ENCODE measurements at places on chromosomes 3 and 15. TPM values are rescaled to one million over a fixed set of nuclear protein-coding genes. Genes with fewer than 3 reads are reported as not detected.

- H3K36me3 ChIP-seq: no peaks in the 10 kb centered on the region
- peak overlapping the region; percentile 79 for H3K27ac ChIP-seq
- H3K4me1 ChIP-seq: peaks cover 51% of the 10 kb centered on the region
- peak overlapping the region; percentile 42 for H3K4me3 ChIP-seq
These were observed 322.7 kb downstream of the SV2B start for GRCh38 chr15:91422797-91423196.

GRCh38 chr3:155912579-155913190, 42.2 kb downstream of the GMPS start:
- peaks cover 81% of the 10 kb centered on the region for H3K36me3 ChIP-seq
- peaks cover 17% of the 10 kb centered on the region for H3K4me1 ChIP-seq
- H3K4me3 ChIP-seq: no peak overlapping the region
- no peaks in the 10 kb centered on the region for H3K27me3 ChIP-seq
- H3K27ac ChIP-seq: no peak overlapping the region
- DNase-seq: no peak

DNA sequence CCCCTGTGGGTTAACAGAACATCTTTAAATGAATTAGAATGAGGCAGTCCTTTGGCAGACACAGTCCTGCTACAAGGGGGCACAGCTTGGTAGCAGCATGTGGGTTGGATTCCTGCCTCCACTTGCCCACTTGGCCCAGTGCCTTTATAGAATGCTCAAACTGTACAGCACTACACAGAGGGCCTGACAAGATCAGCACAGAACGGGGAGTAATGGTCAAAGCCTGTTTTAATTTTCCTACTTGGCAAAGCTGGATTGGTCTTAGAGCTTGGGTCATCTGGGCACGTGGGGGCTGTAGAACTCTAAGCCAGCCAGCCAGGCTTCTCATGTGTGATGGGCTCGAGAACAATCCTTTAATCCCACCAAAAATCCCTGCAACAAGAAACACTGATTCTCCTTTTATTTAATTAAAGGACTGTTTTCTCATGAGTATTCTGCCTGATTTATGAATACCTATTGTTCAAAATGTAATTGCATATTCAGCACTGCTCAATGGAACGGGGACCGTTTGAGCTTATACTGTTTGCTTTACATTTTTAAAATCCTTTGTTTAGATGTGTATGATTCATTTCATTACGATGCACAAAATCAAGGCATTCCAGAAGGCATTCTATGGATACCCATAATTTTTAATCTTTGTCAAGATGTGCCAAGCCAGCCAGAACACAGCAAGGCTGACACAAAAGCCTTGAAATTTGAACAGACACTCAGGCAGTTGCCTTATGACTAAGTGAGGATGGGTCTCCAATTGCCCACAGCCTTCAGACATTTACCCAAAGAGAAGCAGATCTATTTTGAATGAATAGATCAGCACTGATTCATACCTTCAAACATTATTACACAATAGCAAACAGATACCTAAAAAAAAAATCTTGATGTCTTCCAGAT, 249.3 kb upstream of the TGFBR2 start:
- peaks cover 13% of the 10 kb centered on the region for H3K36me3 ChIP-seq
- H3K27me3 ChIP-seq: peaks cover 12% of the 10 kb centered on the region
- no peak overlapping the region for H3K27ac ChIP-seq
- DNase-seq: no peak
- peaks cover 39% of the 10 kb centered on the region for H3K4me1 ChIP-seq

- peaks cover 3% of the 10 kb centered on the region for H3K4me1 ChIP-seq
- no peak overlapping the region for H3K4me3 ChIP-seq
- peaks cover 9% of the 10 kb centered on the region for H3K27me3 ChIP-seq
- H3K27ac ChIP-seq: no peak overlapping the region
These were observed 25.3 kb downstream of the FOXL2 start for GRCh38 chr3:138921316-138922292.

- H3K27ac ChIP-seq: no peak overlapping the region
- peaks cover 4% of the 10 kb centered on the region for H3K4me1 ChIP-seq
- H3K36me3 ChIP-seq: no peaks in the 10 kb centered on the region
These were observed 13.7 kb upstream of the COL8A1 start for GRCh38 chr3:99624496-99625236.

DNA sequence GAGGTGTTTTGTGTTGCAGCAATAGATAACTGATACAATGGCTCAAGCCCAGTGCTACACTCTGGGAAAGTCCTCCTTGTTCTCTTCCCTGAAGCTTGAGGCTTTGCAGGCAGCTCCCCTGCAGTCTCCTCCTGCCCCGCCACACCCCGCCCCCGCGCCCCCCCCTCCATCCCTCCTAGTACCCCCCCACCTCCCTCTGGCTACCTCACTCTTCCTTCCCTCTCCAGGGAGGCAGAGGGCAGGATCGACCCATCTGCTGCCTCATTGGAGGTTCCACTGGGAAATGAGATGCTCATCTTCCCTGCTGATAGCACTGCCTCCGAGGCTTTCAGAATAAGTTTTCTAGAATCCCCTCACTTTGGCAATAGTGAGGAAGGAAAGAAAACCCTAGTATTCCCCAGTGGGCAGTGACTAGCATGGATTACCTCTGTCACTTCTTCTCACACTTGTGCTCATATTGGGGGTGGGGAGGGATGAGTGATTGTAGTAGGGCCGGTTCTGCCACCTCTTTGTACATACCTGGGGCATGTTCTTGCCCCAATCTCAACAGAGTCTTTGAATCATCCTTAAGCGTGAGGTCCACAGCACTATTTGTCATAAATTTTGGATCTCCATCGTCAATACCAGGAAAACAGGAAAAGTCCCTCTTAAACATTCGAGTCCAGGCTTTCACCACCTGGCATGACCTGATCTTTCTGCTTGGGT, 16.3 kb upstream of the RAB7A start:
- no peak overlapping the region for H3K4me3 ChIP-seq
- no peaks in the 10 kb centered on the region for H3K36me3 ChIP-seq
- no peak overlapping the region for H3K27ac ChIP-seq
- peaks cover 2% of the 10 kb centered on the region for H3K27me3 ChIP-seq
- no peak for DNase-seq

- H3K4me1 ChIP-seq: peaks cover 16% of the 10 kb centered on the region
- no peak for DNase-seq
- H3K27me3 ChIP-seq: peaks cover 47% of the 10 kb centered on the region
- H3K27ac ChIP-seq: no peak overlapping the region
- no peaks in the 10 kb centered on the region for H3K36me3 ChIP-seq
- no peak overlapping the region for H3K4me3 ChIP-seq
These were observed 42.9 kb downstream of the MYO1E start for GRCh38 chr15:59329570-59330350.

- H3K36me3 ChIP-seq: no peaks in the 10 kb centered on the region
- DNase-seq: no peak
- no peak overlapping the region for H3K27ac ChIP-seq
- peaks cover 7% of the 10 kb centered on the region for H3K4me1 ChIP-seq
- H3K27me3 ChIP-seq: no peaks in the 10 kb centered on the region
These were observed 8.8 kb downstream of the TBC1D23 start for GRCh38 chr3:100269410-100270214.

GRCh38 chr15:55696221-55696620, 46.7 kb downstream of the PRTG start:
- H3K4me1 ChIP-seq: peaks cover 5% of the 10 kb centered on the region
- H3K27ac ChIP-seq: no peak overlapping the region
- no peak for DNase-seq
- H3K4me3 ChIP-seq: no peak overlapping the region
- no peaks in the 10 kb centered on the region for H3K36me3 ChIP-seq

- DNase-seq: no peak
- H3K4me1 ChIP-seq: no peaks in the 10 kb centered on the region
- no peaks in the 10 kb centered on the region for H3K36me3 ChIP-seq
- H3K4me3 ChIP-seq: no peak overlapping the region
- H3K27me3 ChIP-seq: no peaks in the 10 kb centered on the region
These were observed 443.3 kb downstream of the VGLL3 start for GRCh38 chr3:86547692-86548091.

DNA sequence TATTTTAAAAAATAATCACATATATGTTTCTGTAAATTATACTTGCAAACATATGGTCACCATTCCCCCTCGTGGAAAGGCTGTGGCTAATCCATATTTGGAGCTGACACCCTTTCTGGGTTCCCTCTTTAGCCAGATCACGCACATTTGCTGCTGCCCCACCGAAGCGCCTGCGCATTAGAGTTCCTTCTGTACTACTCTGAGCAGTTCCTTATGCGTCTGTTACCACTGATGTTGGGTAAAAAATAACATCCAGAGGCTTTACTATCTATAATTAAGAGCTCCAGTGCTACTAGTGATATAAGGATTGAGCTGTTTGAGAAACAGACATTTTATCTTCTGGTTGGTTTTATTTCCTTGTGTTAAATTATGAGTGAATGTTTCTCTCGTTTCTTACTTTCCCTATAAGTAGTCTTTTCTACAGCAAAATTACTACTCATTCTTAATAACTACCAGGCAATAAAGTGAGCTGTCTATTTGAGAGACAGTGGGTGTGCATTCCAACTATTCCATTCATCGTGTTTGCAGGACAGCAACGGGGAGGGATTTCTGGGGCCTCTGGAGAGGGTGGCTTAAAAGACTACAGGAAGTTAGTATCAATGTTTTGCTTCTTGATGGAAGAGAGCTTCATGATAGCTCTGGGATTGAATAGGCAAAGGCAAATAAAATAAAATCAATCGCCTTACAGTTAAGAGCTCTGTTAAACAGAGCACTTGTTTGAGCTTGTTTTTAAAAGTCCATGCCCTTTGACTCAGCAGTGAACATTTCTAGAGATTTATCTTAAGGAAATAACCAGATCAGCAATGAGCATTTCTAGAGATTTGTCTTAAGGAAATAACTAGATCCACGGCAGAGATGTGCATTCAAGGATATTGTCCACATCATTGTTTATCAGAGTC, 245.2 kb downstream of the CD47 start:
- H3K27ac ChIP-seq: no peak overlapping the region
- peaks cover 3% of the 10 kb centered on the region for H3K27me3 ChIP-seq
- H3K4me3 ChIP-seq: no peak overlapping the region
- H3K36me3 ChIP-seq: no peaks in the 10 kb centered on the region
- peaks cover 6% of the 10 kb centered on the region for H3K4me1 ChIP-seq

HAPLN3 gene
- total RNA-seq: 66.9 TPM
